Mesendoderm (in vitro differentiated cells): ENCODE measurements at places on chromosomes 3 and 15.

DNA sequence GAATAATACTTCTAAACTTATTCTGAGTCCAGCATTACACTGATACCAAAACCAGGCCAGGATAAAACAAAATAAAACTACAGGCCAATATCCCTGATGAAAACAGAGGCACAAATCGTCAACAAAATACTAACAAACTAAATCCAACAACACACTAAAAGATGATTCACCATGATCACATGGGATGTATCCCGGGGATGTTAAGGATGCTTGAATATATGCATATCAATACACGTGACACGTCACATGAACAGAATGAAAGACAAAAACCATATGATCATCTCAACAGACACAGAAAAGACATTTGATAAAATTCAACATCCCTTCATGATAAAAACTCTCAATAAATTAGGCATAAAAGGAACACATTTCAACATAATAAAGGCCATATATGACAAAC lies 91.5 kb downstream of the CSNK1G1 start:
- H3K36me3 ChIP-seq: no peaks in the 10 kb centered on the region
- H3K27me3 ChIP-seq: no peaks in the 10 kb centered on the region
- no peak overlapping the region for H3K27ac ChIP-seq
- no peaks in the 10 kb centered on the region for H3K4me1 ChIP-seq
- H3K4me3 ChIP-seq: no peak overlapping the region

GRCh38 chr3:58231666-58232065 lies 5.9 kb upstream of the ABHD6 start:
- no peaks in the 10 kb centered on the region for H3K36me3 ChIP-seq
- no peak overlapping the region for H3K4me3 ChIP-seq
- no peak for DNase-seq
- no peak overlapping the region for H3K27ac ChIP-seq

GRCh38 chr15:97687654-97688053 lies 272.8 kb upstream of the ARRDC4 start:
- no peaks in the 10 kb centered on the region for H3K36me3 ChIP-seq
- no peak for DNase-seq
- no peaks in the 10 kb centered on the region for H3K4me1 ChIP-seq
- no peak overlapping the region for H3K4me3 ChIP-seq
- no peaks in the 10 kb centered on the region for H3K27me3 ChIP-seq

DNA sequence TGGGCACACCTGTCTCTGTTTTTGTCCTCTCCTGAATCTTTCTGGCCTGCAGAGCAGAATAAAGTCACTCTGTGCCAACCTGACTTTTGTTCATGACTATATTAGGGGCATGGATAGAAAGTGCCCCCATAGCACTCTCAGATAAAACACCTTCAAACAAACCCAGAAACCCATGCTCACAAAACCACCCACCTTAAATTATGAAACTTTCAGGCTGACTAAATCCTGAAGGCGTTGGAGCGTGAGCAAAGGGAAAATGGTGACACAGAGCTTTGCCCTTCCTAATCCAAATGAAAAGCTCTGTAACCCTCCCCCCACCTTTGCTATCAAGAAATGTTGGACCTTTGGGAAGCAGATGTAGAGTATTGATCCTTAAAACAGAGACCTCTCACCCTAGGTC lies 138.9 kb downstream of the IGF1R start:
- no peak for DNase-seq
- H3K4me3 ChIP-seq: no peak overlapping the region
- H3K27me3 ChIP-seq: no peaks in the 10 kb centered on the region
- H3K36me3 ChIP-seq: no peaks in the 10 kb centered on the region
- no peak overlapping the region for H3K27ac ChIP-seq

DNA sequence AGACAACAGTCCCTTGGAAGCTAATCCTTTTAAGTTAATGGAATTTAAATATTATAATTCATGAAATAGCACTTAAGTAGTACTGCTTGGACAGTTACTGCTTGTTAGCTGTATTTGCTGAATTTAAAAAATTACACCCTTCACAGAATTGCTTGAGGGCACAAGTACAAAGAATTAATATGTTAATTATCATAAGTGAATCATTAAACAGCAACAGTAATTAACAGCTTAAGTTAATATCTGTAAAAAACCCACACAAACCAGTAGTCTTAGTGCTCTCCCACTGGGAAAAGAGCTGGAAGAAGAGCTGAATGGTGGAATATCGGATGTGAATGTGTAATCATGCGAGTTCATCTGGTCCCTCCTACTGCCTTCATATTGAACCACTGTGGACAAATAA lies 232.0 kb downstream of the CD47 start:
- no peaks in the 10 kb centered on the region for H3K4me1 ChIP-seq
- no peak overlapping the region for H3K4me3 ChIP-seq
- no peaks in the 10 kb centered on the region for H3K36me3 ChIP-seq
- H3K27me3 ChIP-seq: no peaks in the 10 kb centered on the region
- no peak overlapping the region for H3K27ac ChIP-seq

DNA sequence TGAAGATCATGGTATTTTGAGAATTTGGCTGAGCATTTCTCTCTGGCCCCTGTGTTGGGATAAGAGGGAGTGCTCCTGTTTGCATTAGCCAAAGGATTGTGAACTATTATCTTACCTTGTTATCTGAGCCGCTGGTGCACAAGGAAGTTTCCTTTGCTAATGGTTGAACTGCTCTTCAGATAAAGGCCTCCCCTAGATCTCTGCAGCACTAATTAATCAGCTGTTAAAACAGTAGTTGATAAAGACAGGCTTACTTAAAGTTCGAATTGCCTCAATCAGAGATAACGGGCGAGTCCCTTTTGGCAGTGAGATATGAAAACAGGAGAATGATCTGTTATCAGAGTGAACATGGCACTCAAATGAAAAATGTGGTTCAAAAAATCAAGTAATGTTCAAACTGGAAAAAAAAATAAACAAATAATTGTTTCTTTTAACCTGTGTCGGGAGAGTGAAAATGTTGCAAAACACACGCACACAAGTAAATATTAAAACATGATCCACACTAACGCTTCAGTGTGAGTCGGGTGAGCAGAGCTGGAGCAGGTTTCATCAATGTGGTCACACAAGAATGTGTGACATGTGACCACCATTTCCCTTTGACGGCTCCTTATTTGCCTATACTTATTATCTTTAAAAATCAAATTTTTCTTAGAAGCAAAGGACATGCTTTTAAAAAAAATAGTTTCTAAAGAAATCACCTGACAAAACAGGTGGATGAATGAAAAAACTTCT lies 469.1 kb downstream of the SOX2 start:
- H3K36me3 ChIP-seq: no peaks in the 10 kb centered on the region
- H3K4me1 ChIP-seq: peaks cover 15% of the 10 kb centered on the region
- peak; percentile 97 for DNase-seq

GRCh38 chr3:30048431-30048830 lies 558.0 kb upstream of the TGFBR2 start:
- no peak for DNase-seq
- no peak overlapping the region for H3K4me3 ChIP-seq
- H3K36me3 ChIP-seq: no peaks in the 10 kb centered on the region
- no peaks in the 10 kb centered on the region for H3K27me3 ChIP-seq

DNA sequence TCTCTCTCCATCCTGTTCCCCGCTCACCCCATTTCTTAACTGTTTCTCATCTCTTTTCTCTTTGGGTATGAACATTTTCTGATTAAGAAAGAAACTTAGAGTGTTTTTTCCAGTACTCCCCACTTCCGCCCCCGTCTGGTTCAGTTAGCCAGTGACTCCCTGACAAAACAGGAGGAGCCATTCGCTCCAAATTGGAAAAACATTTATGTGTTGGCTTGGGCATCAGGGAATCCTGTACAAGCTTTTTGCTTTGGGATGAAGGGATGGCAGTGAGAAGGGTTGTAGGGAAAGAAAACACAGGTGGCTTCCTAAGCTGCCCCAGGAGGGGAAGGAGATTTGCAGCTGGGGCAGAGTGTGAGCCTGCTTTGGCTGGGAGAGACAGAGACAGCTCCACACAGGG lies 47.0 kb downstream of the BOC start:
- no peaks in the 10 kb centered on the region for H3K27me3 ChIP-seq
- DNase-seq: no peak
- H3K36me3 ChIP-seq: no peaks in the 10 kb centered on the region
- H3K4me3 ChIP-seq: no peak overlapping the region
- H3K4me1 ChIP-seq: no peaks in the 10 kb centered on the region

GRCh38 chr15:65837301-65838294 lies 31.7 kb upstream of the RAB11A start:
- H3K4me1 ChIP-seq: no peaks in the 10 kb centered on the region
- no peak overlapping the region for H3K4me3 ChIP-seq
- H3K27me3 ChIP-seq: no peaks in the 10 kb centered on the region
- no peak for DNase-seq
- no peak overlapping the region for H3K27ac ChIP-seq
- H3K36me3 ChIP-seq: no peaks in the 10 kb centered on the region

GRCh38 chr3:3189102-3189727 lies 9.7 kb upstream of the CRBN start:
- peaks cover 9% of the 10 kb centered on the region for H3K4me1 ChIP-seq
- no peak overlapping the region for H3K4me3 ChIP-seq
- H3K27me3 ChIP-seq: no peaks in the 10 kb centered on the region
- DNase-seq: no peak

DNA sequence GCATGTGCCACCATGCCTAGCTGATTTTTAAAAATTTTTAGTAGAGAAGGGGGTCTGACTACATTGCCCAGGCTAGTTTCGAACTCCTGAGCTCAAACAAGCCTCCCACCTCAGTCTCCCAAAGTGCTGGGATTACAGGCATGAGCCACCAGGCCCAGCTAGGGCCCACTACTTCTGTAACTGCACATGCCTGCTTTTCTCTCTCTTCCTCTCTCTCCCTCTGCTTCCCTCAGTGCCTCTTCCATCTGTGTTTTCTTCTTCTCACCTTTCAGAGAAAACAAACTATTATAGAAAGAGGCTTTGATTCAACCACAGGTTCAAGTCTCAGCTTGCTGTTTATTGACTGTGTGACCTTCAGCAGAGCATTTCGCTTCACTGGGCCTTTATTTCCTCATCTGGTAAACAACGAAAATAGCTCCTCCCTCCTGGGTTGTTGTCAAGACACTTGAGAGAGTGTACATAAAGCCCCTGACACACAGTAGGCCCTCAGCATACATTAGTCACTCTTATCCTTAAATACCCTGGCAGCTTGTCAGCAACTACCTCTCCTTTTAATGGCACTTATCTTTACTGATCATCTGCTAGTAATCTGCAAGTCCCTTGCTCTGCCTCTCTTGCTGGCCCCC lies 10.2 kb downstream of the TADA3 start:
- no peaks in the 10 kb centered on the region for H3K27me3 ChIP-seq
- no peak for DNase-seq
- no peaks in the 10 kb centered on the region for H3K4me1 ChIP-seq
- no peak overlapping the region for H3K4me3 ChIP-seq

- H3K36me3 ChIP-seq: no peaks in the 10 kb centered on the region
- DNase-seq: no peak
- no peak overlapping the region for H3K4me3 ChIP-seq
- no peak overlapping the region for H3K27ac ChIP-seq
- H3K4me1 ChIP-seq: peaks cover 4% of the 10 kb centered on the region
- no peaks in the 10 kb centered on the region for H3K27me3 ChIP-seq
These were observed 149.0 kb upstream of the TLE3 start for GRCh38 chr15:70246623-70247220.

- no peak for DNase-seq
- no peaks in the 10 kb centered on the region for H3K4me1 ChIP-seq
- no peak overlapping the region for H3K27ac ChIP-seq
- no peaks in the 10 kb centered on the region for H3K36me3 ChIP-seq
- H3K27me3 ChIP-seq: no peaks in the 10 kb centered on the region
- H3K4me3 ChIP-seq: no peak overlapping the region
These were observed 60.0 kb upstream of the SEC13 start for GRCh38 chr3:10380906-10381305.

GRCh38 chr15:69082554-69082953 lies 68.1 kb downstream of the NOX5 start:
- H3K4me3 ChIP-seq: no peak overlapping the region
- H3K27ac ChIP-seq: no peak overlapping the region
- no peak for DNase-seq

- H3K36me3 ChIP-seq: no peaks in the 10 kb centered on the region
- no peak overlapping the region for H3K4me3 ChIP-seq
- H3K4me1 ChIP-seq: no peaks in the 10 kb centered on the region
- no peaks in the 10 kb centered on the region for H3K27me3 ChIP-seq
- DNase-seq: no peak
These were observed 30.7 kb upstream of the CSTA start for GRCh38 chr3:122294359-122294758.

- H3K36me3 ChIP-seq: no peaks in the 10 kb centered on the region
- H3K27ac ChIP-seq: no peak overlapping the region
- no peak overlapping the region for H3K4me3 ChIP-seq
- peak; percentile 14 for DNase-seq
- no peaks in the 10 kb centered on the region for H3K4me1 ChIP-seq
These were observed 848.0 kb downstream of the TUSC7 start for GRCh38 chr3:117557464-117558090.

- H3K4me3 ChIP-seq: no peak overlapping the region
- no peaks in the 10 kb centered on the region for H3K36me3 ChIP-seq
- H3K27me3 ChIP-seq: no peaks in the 10 kb centered on the region
- no peaks in the 10 kb centered on the region for H3K4me1 ChIP-seq
- no peak overlapping the region for H3K27ac ChIP-seq
These were observed 154.8 kb downstream of the WDR76 start for GRCh38 chr15:43981576-43981975.

DNA sequence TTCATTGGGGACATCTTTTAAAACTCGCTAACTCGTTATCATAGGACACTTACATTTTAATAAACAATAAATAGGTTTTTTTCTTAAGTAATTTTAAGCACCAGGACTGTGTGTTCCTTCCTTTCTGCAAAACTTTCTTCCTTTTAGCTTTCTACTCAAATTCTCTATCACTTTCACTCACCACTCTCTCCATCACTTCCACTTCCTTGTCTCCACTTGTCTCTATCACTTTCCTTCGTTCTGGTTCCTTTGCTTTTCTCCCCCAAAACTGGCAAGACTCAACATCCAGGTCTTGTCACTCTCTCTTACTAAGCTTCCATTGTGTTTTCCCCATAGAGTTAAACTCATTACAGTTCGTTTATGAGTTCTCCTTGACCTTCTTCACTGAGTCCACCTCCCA lies 99.0 kb downstream of the ZPLD1 start:
- H3K27me3 ChIP-seq: no peaks in the 10 kb centered on the region
- H3K36me3 ChIP-seq: no peaks in the 10 kb centered on the region
- no peaks in the 10 kb centered on the region for H3K4me1 ChIP-seq
- no peak overlapping the region for H3K27ac ChIP-seq
- no peak for DNase-seq
- no peak overlapping the region for H3K4me3 ChIP-seq
